ENCODE measurements at places on chromosomes 6 and 20.

- no peak for DNase-seq
Measured at GRCh38 chr20:49386848-49387580, 95.5 kb downstream of the KCNB1 start.

DNA sequence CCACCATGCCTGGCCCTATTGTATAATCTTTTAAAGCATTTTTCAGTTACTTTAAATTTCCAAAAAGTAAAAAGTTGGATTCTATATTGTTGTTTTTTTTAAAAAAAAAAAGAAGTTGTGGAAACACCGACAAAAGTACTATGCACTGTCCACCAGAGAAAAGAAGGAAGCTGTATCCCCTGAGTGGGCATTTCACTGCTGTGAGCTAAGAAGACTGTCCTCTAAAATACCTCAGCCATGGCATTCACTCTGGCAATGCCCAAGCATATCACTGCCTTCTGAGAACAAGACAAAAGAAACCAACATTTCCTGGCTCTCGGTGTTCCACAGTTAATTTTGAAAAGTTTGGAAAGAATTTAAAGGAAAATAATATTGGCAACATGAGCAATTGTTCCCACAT is 117.8 kb downstream of the IPCEF1 start:
- no peak for DNase-seq

DNA sequence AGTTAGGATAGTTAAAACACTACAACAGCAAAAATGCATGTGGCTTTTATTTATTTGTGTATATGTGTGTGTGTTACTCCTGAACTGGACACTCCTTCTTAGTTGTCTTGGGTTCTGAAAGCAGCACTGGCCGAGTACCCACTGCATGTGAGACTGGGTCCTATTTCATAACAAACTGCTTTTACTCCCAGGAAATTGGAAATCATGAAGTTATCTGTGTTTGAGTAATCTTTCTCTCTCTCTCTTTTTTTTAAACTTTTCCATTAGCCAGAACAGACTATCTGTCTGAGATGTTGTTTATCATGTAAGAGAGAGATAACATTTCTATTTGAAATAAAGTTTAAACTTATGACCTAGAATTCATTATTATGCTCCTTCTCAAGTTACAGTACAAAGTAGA is 110.4 kb downstream of the LIN28B start:
- DNase-seq: no peak

- no peak for DNase-seq
Measured at GRCh38 chr6:39171489-39172376, 56.7 kb upstream of the SAYSD1 start.

DNA sequence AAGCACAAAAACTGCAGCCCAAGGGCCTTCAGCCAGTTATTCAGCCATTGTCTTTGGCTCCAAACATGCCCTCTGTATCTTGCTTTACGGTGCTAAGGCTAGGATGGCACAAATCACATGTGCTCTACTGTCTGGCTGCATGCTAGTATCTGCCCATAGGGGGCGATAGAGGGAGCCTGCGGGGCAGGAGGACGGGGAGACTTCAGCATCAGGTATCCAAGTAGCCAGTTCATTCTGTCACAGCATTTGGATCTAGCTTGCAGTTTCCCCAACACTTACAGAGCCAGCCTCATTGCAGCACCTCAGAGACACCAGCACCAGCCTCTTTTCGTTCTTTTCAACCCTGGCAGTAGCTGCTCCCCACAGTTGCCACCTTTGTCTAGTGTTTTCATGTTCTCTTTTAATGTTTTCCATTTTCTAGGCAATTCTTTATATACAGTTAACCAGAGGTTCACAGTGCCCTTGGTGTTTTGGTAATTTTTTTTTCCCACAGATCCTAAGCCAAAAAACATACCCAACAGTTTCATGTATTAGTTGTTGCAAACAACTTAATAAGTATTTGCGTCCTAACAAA is 705.9 kb downstream of the PTPRT start:
- DNase-seq: no peak

- DNase-seq: no peak
Measured at GRCh38 chr20:52652271-52652670, 319.9 kb upstream of the TSHZ2 start.

- no peak for DNase-seq
Measured at GRCh38 chr6:5068153-5068751, 16.9 kb upstream of the PPP1R3G start.

DNA sequence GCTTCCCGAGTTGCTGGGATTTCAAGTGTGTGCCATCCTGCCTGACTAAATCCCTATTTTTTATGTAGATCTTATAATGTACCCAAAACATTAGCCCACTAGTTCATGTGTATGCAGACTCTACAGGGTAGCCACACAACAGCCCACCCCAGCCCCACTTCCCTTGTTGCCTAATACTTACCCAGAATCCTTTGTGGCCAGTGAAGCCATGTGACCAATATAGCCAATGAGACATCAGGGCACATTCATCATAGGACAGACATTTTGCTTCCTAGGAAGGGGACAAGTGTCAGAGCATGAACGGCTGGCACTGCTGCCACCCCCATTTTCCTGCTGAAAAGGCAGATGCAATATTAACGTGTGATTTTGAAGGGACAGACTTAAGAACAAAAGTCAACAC is 36.0 kb upstream of the TCP11 start:
- no peak for DNase-seq

GRCh38 chr20:48731536-48731935 is 96.3 kb downstream of the PREX1 start:
- DNase-seq: no peak

DNA sequence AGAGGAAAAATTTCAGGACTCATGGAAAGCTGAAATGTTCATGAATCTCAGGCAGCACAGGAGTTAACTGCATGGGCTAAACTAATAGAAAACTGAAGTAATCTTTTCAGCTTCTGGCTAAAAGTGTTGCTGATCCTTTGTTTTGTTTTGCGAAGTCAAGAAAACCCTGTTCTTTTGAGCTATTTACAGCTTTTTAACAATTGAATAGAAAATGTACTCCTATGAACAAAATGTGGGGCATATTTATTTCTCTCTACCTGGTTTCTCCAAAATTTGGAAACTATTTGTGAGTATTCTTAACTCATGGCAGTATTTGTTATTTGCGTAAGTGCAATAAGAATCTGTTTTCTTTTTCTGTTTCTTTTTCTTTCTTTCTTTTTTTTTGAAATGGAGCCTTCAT is 818.8 kb upstream of the CITED2 start:
- DNase-seq: no peak

GRCh38 chr6:118660218-118660569 is 8.8 kb upstream of the CEP85L start:
- DNase-seq: no peak

- no peak for DNase-seq
Measured at GRCh38 chr20:4666001-4666479, 55.7 kb upstream of the PRND start.

DNA sequence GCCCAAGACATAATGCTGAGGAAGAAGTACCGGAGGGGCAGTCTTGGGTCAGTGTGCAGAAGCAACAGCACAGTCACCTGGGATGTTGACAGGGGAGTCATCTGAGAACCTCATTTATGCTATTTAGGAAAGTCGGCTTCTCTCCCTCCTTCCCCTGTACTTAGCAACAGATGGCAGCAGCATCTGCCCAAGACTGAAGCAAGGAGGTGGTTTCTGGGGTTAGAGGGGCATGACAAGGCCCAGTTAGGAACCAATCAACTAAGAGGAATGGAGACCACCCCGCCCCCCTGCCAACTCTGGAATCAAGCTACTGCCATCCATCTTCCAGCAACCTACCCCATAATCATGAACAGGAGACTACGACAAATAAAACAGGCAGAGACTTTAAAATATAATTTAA is 21.7 kb downstream of the RIPK1 start:
- no peak for DNase-seq

DNA sequence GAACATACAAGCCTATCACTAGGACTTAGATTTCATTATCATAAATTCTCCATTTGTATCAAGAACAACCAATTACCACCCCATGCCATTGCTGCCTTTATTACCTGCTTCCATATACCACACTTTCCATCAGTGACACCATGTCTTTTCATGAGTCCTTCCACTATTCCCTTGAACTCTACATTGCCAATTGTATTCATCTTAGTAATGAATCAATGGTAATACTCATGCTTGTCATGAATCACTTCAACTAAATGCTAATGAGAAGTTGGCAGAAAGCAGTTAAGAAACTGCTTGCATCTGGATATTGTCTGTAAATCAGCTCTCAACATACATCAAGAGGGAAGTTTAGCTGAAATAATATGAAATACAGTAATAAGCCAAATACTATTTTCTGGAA is 61.2 kb upstream of the RNF217 start:
- DNase-seq: no peak

Measured in GM04504 (cell line).